ENCODE measurements at places on chromosomes 16 and 17.

- H3K4me3 ChIP-seq = no peak overlapping the region
- H3K27ac ChIP-seq = peak overlapping the region; percentile 31
- peaks cover 5% of the 10 kb centered on the region for H3K4me1 ChIP-seq
These were observed 28.8 kb downstream of the PRDM7 start for GRCh38 chr16:90048347-90048722.

GRCh38 chr16:66703406-66704215 lies 7.1 kb upstream of the CMTM4 start:
- H3K4me3 ChIP-seq = no peak overlapping the region
- H3K27ac ChIP-seq = no peak overlapping the region
- DNase-seq = no peak
- peaks cover 4% of the 10 kb centered on the region for H3K4me1 ChIP-seq

DNA sequence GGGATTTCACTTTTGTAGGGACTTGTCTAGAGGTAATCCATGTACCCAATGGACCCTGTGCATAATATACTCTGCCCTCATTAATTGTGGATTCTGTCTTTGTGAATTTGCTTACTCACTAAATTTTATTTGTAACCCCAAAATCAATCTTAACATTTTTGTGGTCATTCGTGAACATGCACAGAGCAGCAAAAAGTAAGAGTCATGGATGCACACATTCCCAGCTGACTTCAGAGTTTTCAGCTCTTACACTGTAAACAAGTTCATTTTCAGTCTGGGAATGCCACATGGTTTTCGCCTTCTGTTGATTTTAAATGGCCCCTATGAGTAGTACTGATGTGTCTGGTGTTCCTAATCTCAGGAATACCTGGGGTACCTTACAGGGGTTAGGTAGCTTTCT lies 24.3 kb downstream of the TAC4 start:
- H3K4me1 ChIP-seq = peaks cover 30% of the 10 kb centered on the region
- H3K36me3 ChIP-seq = peaks cover 74% of the 10 kb centered on the region

DNA sequence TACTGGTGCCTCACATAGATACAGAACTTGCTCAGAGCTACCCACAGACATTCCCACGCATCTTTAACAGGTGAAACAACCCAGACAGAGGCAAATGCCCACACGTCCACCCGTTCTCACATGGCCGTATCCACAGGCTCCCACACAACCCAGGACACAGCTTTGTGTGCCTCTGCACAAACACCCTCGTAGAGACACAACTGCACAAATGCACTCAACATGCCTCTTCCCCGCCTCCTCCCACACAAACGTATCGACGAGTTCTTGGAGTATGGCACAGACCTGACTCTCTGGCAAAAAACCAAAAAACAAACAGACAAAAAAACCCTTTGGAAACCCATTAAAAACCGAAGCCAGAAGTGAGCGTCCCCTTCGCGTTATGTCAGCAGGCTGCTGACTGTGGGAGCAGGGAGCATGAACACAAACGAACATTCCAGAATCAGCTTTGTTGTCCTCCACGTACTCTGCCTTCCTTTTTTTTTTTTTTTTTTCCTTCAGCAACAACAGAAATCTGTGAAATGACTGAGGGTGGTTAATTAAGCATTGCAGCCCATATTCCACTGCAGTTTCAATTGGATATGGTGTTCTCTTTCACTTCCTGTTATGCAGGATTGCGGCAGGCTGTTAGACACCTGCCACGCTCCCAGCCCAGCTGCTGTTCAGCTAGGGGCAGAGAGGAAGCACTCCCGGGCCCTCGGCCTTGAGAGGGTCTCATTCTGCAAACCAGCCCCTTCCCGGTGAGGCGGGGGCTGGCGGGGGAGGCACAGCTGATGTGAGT lies 313.7 kb downstream of the MAF start:
- peak overlapping the region; percentile 22 for H3K4me3 ChIP-seq
- H3K4me1 ChIP-seq = peaks cover 50% of the 10 kb centered on the region
- DNase-seq = peak; percentile 58
- peak overlapping the region; percentile 75 for H3K27ac ChIP-seq
- H3K36me3 ChIP-seq = no peaks in the 10 kb centered on the region
- H3K27me3 ChIP-seq = peaks cover 21% of the 10 kb centered on the region

- no peaks in the 10 kb centered on the region for H3K27me3 ChIP-seq
- peaks cover 4% of the 10 kb centered on the region for H3K4me1 ChIP-seq
- H3K36me3 ChIP-seq = peaks cover 45% of the 10 kb centered on the region
- peak overlapping the region; percentile 7 for H3K27ac ChIP-seq
These were observed 21.6 kb upstream of the ENDOV start for GRCh38 chr17:80393241-80393890.

GRCh38 chr16:2214719-2214968 lies at the start of gene PGP:
TSS of gene PGP (minus strand) at chr16:2214840. CDS start at chr16:2214777, 63 bp downstream.
- no peaks in the 10 kb centered on the region for H3K27me3 ChIP-seq
- peaks cover 29% of the 10 kb centered on the region for H3K4me1 ChIP-seq
- H3K27ac ChIP-seq = peak within 1 kb of the TSS; percentile 89

- peaks cover 5% of the 10 kb centered on the region for H3K4me1 ChIP-seq
- H3K27me3 ChIP-seq = peaks cover 46% of the 10 kb centered on the region
- H3K4me3 ChIP-seq = no peak overlapping the region
- no peaks in the 10 kb centered on the region for H3K36me3 ChIP-seq
- H3K27ac ChIP-seq = no peak overlapping the region
These were observed 11.8 kb upstream of the TEKT1 start for GRCh38 chr17:6843241-6843880.

Data from activated naive CD4-positive, alpha-beta T cell treated with anti-CD3 and anti-CD28 coated beads, Interleukin-2, amount 10 ng/mL, durations not matched to agents 7 days and 5 days (primary cell).